ENCODE measurements at places on chromosomes 13 and 19.

- H3K36me3 ChIP-seq = no peaks in the 10 kb centered on the region
- no peak overlapping the region for H3K4me3 ChIP-seq
- H3K4me1 ChIP-seq = no peaks in the 10 kb centered on the region
- DNase-seq = no peak
- no peaks in the 10 kb centered on the region for H3K27me3 ChIP-seq
Observed at GRCh38 chr19:23587546-23587945, 99.5 kb downstream of the ZNF675 start.

DNA sequence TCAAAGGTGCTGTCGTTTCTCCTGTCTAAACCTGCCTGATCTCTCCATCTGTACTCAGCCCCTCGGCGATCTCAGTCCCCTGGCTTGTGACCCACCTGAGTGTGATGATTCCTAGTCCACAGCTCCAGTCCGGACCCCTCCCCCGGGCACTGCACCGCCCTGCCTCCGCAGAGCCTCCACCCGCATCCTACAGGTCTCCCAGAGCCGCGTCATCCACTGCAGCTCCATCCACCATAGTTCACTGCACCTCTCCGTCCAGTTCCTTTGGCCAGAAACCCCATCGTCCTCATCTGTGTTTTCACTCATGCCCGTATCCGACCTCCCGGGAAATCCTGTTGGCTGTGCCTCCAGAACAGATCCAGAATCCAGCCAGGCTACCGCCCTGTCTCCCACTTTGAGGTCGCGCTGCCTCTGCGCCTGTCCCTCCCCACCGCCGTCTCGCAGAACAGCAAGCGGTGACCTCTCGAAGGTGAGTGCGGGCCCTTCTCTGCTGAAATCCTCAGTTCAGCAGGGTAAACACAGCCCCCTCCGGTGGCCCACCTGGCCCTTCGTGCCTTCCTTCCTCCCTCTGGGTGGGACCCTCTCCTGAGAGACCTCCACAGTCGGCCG is 51.9 kb upstream of the MCF2L start:
- no peaks in the 10 kb centered on the region for H3K27me3 ChIP-seq
- no peaks in the 10 kb centered on the region for H3K4me1 ChIP-seq
- no peak overlapping the region for H3K27ac ChIP-seq
- no peaks in the 10 kb centered on the region for H3K36me3 ChIP-seq

DNA sequence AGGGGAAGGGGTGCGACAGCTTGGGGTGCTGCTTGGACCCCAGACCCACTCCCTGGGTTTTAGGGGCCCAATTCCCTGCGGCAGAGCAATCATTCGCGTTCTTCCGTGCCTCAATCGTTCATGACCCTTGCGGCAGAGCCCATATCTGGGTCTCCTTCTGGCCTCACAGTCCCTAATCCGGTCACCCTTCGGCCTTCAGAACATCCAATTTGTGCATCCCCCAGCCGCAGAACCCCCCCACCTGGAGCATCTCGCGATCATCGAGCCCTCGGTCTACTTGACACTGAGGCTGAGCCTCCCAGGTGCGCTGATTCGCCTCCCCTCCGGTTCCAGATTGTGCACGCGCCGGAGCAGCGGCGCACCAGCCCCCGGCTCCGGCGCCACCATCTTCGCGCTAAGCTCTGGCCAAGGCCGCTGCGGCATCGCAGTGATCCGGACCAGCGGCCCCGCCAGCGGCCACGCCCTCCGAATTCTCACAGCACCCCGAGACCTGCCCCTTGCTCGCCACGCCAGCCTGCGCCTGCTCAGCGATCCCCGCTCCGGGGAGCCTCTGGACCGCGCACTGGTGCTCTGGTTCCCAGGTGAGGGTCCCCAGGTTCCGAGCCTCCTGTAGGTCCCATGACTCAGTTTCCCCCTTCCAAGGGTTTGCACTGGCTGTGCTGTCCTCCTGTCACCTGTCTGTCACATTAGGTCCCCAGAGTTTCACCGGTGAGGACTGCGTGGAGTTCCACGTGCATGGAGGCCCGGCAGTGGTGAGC is 501 bp downstream of the GTPBP3 start:
- peaks cover 13% of the 10 kb centered on the region for H3K4me1 ChIP-seq
- no peak for DNase-seq

- no peak for DNase-seq
- H3K4me1 ChIP-seq = no peaks in the 10 kb centered on the region
- H3K27me3 ChIP-seq = no peaks in the 10 kb centered on the region
- H3K36me3 ChIP-seq = no peaks in the 10 kb centered on the region
Observed at GRCh38 chr13:72534951-72535640, 192.3 kb downstream of the MZT1 start.

DNA sequence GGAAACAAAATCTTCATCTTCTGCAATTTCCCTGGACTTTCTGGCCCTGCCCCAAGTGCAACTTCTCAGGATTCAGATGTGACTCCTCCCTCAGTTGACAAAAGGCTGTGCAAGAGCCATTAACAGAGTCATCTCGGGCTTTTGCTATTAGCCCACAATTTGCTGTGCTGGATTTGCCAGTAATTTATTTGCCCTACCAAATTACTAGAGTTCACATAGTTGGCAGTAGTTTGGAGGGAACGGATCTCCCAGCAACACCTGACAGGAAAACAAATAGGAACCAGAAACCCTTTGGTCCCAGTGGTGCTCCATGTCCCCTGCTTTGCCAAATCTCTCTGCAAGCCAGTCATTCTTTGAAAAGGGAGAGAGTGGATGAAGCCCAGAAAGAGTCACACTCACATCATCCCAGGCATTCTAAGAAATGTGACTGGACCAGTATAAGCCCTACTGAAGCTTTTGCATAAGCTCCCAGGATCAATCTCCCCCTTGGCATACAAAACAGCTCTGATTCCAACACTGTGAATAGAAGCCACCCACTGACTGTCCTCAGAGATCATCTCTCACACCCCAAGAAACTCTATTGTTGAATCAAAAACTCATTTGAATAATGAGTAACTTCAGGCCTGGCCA is 350.1 kb upstream of the NBEA start:
- no peak overlapping the region for H3K4me3 ChIP-seq
- no peaks in the 10 kb centered on the region for H3K36me3 ChIP-seq
- DNase-seq = no peak
- no peaks in the 10 kb centered on the region for H3K27me3 ChIP-seq

GRCh38 chr13:60379837-60380565 is 17.0 kb upstream of the TDRD3 start:
- H3K4me3 ChIP-seq = no peak overlapping the region
- H3K4me1 ChIP-seq = no peaks in the 10 kb centered on the region
- no peaks in the 10 kb centered on the region for H3K27me3 ChIP-seq
- DNase-seq = no peak
- H3K36me3 ChIP-seq = no peaks in the 10 kb centered on the region
- no peak overlapping the region for H3K27ac ChIP-seq

- no peak overlapping the region for H3K4me3 ChIP-seq
- H3K36me3 ChIP-seq = no peaks in the 10 kb centered on the region
Observed at GRCh38 chr19:1411255-1412191, 4.1 kb downstream of the DAZAP1 start.

- no peaks in the 10 kb centered on the region for H3K27me3 ChIP-seq
- no peaks in the 10 kb centered on the region for H3K4me1 ChIP-seq
- DNase-seq = no peak
- H3K36me3 ChIP-seq = no peaks in the 10 kb centered on the region
- no peak overlapping the region for H3K27ac ChIP-seq
- no peak overlapping the region for H3K4me3 ChIP-seq
Observed at GRCh38 chr13:105595471-105595870, 940.0 kb downstream of the EFNB2 start.

GRCh38 chr19:39085392-39085791 is 1.2 kb downstream of the ACP7 start:
- H3K27me3 ChIP-seq = peaks cover 15% of the 10 kb centered on the region
- no peak overlapping the region for H3K27ac ChIP-seq
- H3K4me1 ChIP-seq = peaks cover 9% of the 10 kb centered on the region

DNA sequence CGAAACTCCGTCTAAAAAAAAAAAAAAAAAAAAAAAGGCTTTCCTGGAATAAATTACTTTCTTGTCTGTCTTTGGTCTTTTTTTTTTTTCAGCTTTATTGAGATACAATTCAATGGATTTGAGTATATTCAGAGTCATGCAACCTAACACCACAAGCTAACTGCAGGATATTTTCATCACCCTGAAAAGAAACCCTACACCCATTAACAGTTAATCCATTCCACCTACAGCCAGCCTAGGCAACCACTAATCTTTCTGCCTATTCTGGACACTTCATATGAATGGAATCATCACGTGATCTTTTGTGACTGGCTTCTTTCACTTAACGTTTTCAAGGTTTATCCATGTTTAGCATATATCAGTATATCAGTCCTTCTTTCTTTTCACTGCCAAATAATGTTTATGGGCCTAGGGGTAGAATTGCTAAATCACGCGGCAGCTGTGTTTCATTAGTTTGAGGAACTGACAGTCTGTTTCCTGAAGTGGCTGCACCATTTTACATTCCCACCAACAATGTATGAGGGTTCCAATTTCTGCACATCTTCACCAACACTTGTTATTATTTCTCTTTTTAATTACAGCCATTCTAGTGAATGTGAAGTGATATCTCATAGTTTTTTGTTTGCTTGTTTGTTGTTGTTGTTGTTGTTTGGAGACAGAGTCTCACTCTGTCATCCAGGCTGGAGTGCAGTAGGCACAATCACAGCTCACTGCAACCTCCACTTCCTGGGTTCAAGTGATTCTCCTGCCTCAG is 19.9 kb downstream of the LRFN3 start:
- H3K27ac ChIP-seq = no peak overlapping the region
- H3K4me1 ChIP-seq = peaks cover 10% of the 10 kb centered on the region
- no peak for DNase-seq

- no peaks in the 10 kb centered on the region for H3K36me3 ChIP-seq
- no peaks in the 10 kb centered on the region for H3K4me1 ChIP-seq
- DNase-seq = no peak
Observed at GRCh38 chr13:37087486-37087885, 18.0 kb downstream of the CSNK1A1L start.

DNA sequence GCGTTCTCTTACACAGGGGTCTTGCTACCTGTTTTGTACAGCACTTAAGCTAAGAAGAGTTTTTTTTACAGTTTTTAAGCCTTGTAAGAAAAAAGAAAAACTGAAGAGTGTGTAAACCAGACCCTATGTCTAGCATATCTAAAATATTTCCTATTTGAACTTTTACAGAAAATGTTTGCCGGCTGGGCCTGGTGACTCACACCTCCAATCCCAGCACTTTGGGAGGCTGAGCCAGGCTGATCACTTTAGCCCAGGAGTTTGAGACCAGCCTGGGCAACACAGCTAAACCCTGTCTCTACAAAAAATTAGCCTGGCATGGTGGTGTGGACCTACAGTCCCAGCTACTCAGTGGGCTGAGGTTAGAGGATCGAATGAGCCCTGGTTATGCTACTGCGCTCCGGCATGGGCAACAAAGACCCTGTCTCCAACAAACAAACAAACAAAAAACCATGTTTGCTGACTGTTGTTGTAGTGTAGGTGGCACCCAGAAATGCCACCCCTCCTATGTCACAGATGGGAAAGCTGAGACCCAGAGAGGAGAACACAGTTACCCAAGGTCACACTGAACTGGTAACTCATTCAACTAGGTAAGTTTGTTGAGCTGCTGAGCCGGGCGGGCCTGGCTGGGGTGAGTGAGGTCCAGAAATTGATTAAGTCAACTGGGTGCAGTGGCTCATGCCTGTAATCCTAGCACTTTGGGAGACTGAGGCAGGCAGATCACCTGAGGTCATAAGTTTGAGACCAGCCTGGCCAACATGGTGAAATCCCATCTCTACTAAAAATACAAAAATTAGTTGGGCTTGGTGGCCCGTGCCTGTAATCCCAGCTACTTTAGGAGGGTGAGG is 1.9 kb upstream of the VASP start:
- peak overlapping the region; percentile 83 for H3K27ac ChIP-seq
- no peaks in the 10 kb centered on the region for H3K4me1 ChIP-seq
- DNase-seq = no peak
- H3K27me3 ChIP-seq = no peaks in the 10 kb centered on the region
- H3K36me3 ChIP-seq = no peaks in the 10 kb centered on the region

DNA sequence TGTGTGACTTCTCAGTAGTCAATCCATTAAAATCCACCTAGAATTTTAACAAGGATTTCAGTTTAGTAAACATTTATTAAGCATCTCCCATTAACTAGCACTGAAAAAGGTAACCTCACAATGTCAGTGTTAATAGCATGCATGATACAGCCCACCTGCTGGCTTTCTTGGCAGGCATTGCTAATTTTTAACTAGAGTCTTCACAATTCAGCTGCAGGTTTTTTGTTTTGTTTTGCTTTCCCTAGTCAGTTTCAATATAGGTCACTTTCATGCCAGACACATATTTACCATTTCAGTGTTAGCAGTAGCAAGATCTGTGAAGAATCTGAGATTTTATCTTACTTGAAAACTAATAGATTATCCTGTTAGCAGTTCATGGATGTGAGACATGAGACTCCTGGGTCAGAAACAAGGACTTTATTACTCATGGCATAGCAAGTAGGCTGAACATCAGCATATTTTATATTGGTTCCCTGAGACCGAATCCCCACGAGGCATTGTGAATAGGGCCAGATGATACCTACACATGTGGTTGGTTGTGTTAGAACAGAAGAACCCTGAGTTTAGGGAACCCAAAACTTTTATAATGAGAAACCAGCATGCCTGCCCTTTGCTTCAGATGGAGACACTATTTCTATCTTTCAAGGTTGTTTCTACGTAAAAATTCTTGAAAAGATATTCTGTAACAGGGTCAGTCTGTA is 198.0 kb upstream of the HTR2A start:
- no peaks in the 10 kb centered on the region for H3K36me3 ChIP-seq
- H3K4me1 ChIP-seq = no peaks in the 10 kb centered on the region
- no peak overlapping the region for H3K4me3 ChIP-seq
- DNase-seq = no peak
- H3K27me3 ChIP-seq = no peaks in the 10 kb centered on the region

DNA sequence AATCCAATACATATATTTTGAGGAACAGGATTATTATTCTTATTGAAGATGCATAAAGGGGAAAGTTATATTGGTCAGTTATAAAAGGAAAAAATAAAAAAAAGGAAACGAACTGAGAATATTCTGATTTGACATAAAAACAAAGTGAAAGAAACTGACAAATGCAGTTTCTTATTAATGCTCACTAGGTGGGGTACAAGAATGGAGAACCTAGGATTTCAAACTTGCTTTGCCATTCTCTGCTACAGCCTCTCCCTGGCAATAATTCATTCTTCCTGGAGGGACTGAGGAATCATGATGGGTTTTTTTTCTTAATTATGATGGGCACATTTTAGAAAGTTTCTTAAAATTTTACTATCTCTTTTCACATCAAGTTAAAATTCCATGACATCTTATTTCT is 154.9 kb downstream of the PCDH9 start:
- H3K4me1 ChIP-seq = no peaks in the 10 kb centered on the region
- no peaks in the 10 kb centered on the region for H3K36me3 ChIP-seq
- H3K4me3 ChIP-seq = no peak overlapping the region
- H3K27me3 ChIP-seq = no peaks in the 10 kb centered on the region
- H3K27ac ChIP-seq = no peak overlapping the region
- DNase-seq = no peak

Data from uterus (tissue), 4 donors.